Stimulated activated CD4-positive, alpha-beta T cell treated with anti-CD3 and anti-CD28 coated beads, Interleukin-12 subunit alpha, Interleukin-12 subunit beta, amount 100 ng/mL, for 24 hours (primary cell): ENCODE measurements at places on chromosomes 5 and 9.

- no peak for DNase-seq
Observed at GRCh38 chr5:96718635-96719077, 56.5 kb downstream of the CAST start.

- DNase-seq, result peak; percentile 6
Observed at GRCh38 chr5:55421074-55421529, 113.3 kb downstream of the MTREX start.

GRCh38 chr5:164747371-164747770 is 1242.0 kb downstream of the MAT2B start:
- DNase-seq, result no peak

- DNase-seq, result no peak
Observed at GRCh38 chr5:33340195-33340594, 100.6 kb upstream of the TARS1 start.

- no peak for DNase-seq
Observed at GRCh38 chr5:159082474-159082873, 17.2 kb downstream of the EBF1 start.

GRCh38 chr9:123685489-123686083 is 244.3 kb downstream of the DENND1A start:
- DNase-seq, result no peak

DNA sequence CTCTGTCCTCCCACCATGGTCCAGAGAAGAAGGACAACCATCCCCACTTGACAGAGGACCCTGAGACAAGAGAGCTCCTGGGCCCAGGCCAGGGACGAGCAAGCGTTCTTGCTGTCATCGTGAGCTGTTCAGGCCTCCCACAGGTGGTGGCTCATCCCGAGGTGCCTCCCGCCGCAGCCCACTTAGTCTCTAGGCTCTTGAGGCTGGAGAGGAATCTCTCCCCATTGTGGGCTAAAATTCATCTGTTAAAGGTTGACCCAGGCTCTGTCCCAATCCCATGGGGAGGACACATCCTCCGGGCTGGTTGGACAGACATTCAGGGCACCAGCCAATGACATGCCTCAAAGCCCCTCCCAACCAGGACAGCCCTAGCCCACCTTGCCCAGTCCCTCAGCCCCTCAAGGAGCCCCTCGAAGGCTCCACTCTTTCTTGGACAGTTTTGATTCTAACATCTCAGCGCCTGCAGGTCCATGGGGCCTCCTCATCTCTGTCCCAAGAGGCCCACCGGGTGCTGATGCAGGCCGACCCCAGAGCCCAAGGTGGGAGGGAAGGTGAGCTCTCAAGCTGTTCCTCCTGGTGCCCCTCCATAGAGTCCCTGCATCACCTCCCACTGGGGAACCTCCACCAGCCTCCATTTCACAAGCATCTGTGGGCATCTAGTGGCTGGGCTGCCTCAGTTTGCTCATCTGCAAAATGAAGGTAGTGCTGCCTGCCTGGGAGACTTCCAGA is 52.9 kb downstream of the BARX1 start:
- no peak for DNase-seq

DNA sequence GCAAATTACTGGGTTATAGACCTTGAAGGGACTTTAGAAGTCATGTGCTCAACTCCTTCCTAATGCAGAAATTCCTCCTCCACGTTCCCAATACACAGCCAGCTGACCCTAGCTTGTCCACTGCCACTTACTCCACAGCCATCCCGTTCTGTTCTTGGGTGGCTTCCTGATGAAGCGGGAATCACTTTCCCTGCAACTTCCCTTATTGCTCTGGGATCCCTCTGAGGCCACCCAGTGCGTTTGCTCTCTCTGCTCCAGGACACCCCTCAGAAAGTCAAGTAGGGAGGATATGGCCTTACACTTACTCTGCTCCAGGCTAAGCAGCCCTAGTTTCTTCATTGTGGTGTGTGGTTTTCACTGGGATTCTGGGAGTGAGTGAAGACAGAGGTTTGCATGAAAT is 55.5 kb downstream of the GALNT12 start:
- no peak for DNase-seq

- no peak for DNase-seq
Observed at GRCh38 chr5:154793599-154794524, 38.7 kb downstream of the LARP1 start.
